Mesenteric fat pad (tissue), 1 donor: ENCODE measurements at places on chromosomes 5 and 9. TPM values are rescaled to one million over a fixed set of nuclear protein-coding genes. Genes with fewer than 3 reads are reported as not detected.
A peak's percentile ranks its signal among the peaks of the same experiment; 100 is the strongest.

- peak; percentile 90 for DNase-seq
These were observed 19.2 kb downstream of the GSN start for GRCh38 chr9:121286973-121287741.

DNA sequence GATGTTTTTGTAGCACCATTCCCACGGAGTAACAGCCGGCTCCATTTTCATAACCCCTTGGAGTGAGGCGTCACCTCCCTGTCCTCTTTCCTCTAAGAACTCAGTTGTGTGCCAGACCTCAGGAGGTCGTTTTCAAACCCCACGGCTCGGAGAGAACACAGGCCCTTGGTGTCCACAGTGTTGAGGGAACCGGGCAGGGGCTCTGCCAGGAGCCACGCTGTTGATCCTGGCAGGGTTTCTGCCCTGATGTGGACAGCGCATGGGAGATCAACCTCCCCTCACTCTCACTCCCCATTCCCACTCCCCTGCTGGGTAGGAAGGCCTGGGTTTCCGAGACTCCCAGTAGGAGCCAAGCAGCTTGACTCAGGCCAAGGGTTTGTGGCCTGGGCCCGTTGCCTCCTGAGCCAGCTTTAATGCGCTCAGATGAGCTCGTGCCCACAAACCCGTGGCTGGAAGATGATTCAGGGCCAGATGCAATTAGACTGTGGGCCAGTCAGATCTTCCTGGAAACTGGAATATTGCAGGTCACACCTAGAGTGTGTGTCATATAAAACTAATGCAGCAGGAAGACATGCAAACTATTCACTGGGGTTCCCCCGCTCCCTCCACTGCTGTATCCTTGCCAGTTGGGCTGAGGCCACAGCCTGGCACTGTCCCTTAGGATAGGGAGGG is 133.4 kb downstream of the SLC12A2 start:
- no peak for DNase-seq

DNA sequence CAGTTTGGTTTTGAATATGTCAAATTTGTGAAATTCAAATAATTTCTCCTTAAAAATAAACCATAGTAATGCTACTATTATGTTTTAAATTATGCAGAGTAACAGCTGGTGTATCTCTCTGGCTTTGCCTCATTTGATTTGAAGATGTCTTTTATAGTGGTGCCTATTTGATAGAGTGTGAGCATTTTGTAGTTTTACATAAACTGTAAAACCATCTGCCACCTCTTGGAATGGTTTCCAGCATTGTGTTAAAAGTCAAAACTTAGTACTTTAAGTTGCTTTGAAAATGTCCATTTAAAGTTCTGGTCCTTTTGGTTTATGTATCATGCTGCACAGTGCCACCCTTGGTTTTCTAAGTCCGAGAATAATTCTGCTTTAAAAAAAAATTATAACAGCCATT is 15.6 kb downstream of the PRDM6 start:
- no peak for DNase-seq

- no peak for DNase-seq
These were observed 12.7 kb downstream of the STK10 start for GRCh38 chr5:172175263-172175719.

DNA sequence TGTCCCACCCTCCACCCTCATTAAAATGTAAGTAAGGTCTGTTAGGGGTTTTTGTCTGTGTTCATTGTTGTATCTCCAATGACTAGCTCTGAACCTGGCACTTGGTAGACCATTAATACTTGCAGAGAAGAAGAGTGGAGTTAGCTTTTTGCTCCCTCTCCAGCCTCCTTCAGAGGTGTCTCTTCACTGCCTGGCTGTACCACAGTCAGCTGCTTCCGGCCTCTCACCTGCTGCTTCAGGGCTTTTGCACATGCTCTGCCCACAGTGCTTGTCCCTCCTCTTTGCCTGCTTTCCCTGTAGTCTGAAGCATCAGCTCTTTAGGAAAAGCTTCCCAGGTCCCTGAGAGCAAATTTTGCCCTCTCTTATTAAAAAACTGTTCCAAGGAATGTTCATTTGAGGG is 83.6 kb downstream of the SNX24 start:
- DNase-seq = no peak

DNA sequence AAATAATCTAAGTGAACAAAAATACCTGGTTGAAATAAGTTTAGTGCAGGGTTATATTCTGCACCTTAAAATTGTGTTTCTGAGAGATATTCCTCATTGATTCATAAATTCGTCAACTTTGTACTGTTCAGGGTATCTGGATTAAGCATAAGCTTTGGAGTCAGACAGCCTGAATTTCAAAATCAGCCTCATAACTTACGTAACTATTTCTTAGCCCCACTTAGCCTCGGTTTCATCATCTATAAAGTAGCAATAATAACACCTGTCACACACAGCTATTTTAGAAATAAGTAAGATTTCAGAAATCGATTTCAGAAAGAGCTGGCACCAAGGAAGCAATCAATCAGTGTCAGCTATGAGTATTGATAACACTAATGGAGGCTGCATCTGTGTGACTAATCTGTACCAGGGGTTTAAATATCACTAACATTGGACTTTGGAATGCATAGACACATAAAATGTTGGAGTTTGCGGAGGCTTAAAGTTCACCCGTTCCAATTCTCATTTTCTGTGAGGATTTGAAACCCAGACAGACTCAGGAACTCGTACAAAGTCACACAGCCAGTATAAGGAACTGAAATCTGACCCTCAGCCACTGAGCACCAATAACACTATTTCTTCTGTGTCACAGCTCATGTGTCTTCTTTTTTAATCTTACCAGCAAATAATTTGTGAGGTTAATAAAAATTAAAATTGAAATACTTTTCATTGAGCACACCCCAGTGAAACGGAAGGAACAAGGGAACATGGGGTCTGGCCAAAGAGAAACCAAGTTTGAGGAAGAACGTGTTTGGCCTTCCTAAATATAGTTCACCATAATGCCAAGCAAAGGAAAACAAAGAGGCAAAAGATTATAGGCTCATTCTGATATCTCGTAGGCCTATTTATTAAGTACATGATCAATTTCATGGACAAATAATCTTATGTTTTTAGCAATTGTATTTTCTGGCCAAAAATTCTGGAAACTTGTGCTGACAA is 194.4 kb upstream of the PTGER4 start:
- DNase-seq = no peak

The RPS14 gene
- total RNA-seq = 1,447 TPM

GRCh38 chr5:147552897-147553296 is 43.0 kb upstream of the DPYSL3 start:
- no peak for DNase-seq

GRCh38 chr5:103425686-103426454 is 136.7 kb downstream of the NUDT12 start:
- no peak for DNase-seq

- DNase-seq = no peak
These were observed 53.2 kb downstream of the FNBP1 start for GRCh38 chr9:129989740-129990139.
